ENCODE measurements at places on chromosomes 7 and 10.

DNA sequence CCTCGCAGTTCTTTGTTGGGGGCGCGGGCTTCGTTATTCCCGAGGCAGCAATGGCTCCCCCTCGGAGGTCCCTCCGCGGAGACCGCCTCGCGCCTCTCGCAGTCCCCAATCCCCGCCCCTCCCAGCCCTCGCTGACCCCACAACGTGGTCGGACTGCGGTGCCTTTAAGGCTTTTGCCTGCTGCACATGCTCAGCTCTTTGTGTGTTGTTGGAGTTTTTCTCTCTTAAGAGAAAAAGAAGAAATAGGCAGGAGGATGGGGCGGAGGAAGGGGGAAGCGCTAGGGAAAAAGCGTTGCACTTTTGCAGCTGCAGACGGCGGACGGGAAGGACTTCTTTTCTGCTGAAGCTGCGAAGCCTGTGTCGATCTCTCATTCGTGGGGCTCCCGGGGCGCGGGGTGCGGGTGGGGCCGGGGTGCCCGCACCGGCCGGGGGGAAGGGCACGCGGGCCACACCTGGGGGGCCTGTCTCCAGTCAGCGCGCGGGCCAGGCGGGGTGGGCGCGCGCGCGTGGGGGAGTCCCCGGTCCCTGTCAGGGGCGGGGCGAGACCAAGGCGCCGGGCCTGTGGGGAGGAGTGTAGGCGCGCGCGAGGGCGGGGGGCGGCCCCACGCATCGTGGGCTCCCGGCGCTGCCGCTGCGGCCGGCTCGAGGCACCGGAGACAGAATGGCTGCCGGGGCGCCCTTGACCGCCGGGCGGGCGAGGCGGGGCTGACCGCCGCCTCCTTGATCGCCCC, 445 bp upstream of the ATRNL1 start:
- DNase-seq: no peak

DNA sequence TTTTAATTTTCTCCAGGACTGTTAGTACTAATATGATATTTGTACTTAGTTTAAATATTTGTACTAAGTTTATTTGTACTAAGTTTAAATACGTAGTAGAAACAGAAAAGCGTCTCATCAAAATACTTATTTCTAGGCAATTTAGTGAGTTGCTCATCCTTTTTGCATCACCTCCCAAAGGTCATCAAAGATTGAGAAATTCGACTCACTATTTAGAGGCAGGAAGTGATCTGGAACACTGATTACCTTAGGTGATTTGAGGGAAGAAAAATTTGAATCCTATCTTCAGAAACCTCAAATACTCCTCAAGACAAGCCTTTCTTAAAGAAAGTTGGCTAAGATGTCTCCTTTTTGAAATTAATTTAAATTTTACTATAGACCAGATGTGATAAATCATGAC, 14.5 kb downstream of the WNT16 start:
- DNase-seq: no peak

GRCh38 chr10:1036341-1036791, 10.7 kb upstream of the IDI2 start:
- DNase-seq: no peak

DNA sequence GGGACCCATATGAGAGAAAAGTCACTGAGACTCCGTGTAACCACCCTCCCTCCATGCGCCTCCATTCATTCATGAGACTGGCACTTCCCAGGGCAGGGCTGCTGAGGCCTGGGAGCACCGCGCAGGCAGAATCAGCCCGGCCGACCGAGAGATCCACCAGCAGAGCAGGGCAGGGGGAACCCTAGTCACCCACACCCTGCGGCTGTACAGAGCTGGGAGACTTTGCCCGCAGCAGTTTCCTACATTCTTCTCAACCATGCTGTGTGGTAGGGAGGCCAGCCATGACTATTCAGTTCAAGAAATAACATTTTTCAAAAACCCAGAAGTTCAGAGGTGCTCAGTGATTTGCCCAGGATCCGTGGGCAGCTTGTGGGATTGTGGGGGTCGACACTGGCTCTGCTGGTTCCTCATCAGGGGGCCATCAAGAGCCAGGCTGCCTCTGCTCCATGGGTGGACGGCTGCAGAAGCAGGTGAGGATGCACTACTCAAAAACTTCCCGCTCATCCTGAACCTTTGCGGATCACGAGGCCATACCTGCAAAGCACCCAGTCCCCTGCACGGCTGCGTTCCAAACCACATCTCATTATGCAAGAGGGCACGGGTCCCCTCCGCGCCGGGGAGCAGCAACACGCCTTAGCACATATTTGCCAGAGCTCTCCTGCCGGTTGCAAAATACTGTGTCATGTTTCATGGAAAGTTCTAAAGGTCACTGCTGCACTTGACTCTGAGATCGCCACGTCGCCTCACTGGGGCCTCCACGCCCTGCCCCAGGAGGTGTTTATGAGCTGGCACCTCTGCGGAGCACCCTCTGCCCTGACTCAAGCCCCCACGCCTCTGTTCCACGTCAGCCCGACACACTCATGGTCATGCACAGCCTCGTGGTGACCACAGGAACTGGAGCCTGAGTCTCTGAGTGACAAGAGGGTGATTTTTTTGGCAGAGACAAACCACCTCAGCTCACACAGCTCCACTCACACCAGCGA, 132.0 kb downstream of the PRKAG2 start:
- peak; percentile 45 for DNase-seq

DNA sequence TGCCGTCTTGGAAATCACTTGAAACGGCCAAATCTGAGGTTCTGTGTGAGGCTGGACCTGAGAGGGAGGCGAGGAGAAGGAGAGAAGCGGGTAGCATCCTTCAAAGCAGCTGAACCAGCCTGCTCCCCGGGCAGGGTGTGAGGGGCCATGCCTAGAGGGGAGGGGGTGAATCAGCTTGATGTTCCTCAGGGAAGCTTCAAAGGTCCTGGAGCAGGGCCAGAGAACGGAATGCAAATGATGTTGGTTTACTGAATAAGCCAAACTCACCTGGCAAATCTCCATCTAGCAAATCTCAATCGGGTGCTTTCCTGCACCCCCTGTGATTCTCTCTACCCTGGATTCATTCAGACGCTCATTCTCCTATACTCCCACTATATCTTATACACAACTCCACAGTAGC, 226.9 kb downstream of the WDR11 start:
- DNase-seq: no peak

DNA sequence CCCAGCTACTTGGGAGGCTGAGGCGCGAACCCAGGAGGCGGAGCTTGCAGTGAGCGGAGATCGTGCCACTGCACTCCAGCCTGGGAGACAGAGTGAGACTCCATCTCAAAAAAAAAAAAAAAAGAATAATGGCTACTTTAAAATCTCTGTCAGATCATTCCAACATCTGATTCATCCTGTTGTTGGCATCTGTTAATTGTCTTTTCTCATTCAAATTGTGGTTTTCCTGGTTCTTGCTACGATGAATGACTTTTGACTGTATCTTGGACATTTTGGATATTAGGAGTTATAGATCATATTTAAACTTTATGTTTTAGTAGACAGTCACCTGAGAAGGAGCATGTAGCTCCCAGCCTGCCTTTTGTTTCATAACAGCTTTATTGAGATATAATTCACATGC, 8.5 kb downstream of the TPST1 start:
- no peak for DNase-seq
